Head of caudate nucleus (tissue), 42 donors: ENCODE measurements at places on chromosomes 5 and 9.

DNA sequence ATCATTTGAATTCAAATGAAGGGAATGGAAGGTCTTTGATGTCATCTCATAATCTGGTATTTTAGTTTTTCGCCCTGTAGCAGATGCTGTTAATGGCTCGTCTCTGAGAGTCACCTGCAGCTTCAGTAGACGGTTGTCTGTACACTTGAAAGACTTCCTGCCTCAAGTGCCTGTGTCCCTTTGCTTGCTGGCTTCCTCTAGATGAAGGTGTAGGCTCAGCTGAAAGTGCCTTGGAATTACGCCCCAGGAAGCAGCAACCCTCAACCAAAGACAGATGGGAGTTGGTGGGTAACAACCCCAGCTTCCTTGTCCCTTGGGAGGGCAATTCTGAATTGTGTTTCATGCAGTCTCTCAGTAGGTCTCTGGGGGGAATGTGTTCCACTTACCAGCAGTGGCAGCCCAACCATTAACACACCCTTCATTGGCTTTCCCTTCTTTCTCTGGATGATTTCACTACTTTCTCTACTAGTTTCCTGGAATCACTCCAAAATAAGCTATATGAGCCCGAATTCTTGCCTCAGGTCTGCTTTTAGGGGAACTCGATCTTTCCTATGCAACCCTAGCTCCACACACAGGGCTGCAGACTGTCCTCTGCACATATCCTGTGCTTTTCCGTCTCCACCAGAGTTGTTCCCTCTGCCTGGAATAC is 395.6 kb downstream of the DMAC1 start:
- DNase-seq = no peak

DNA sequence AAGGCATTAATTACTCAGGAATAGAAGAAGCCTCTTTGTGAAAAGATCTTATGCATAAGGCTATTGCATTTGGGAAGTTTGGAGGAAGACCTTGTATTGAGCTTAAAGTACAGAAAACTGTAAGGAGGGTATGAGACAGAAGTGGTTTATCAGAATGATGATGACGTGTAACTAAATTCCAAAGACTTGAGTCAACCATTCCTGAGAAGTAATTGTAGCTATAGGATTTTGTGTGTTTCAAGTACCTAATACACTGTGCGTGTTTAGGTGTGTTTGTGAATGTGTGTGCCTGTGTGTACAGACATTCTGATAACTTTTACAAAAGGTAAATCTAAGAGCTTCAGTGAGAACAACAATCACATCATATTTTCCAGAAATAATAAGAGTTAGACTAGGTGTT is 46.5 kb upstream of the IRX2 start:
- no peak for DNase-seq

DNA sequence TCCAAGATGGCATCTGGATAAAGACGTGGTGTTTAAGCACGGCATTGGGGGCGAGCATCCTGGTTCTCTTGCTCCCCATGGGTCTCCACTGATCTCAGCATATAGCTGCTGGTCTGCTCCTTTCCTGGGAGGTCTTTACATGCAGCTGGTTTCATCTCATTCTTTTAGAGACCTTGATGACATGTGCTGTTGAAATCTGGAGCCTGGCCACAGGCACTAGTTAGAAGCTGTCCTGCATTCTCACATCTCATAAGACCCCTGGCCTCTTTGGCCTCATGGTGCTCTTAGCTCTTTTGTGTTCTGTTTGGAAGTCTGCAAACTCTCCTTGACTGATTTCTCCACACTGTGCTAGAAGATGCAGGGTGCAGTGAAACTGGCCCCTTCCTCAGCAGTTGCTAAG is 113.0 kb downstream of the SMARCA2 start:
- DNase-seq = no peak

DNA sequence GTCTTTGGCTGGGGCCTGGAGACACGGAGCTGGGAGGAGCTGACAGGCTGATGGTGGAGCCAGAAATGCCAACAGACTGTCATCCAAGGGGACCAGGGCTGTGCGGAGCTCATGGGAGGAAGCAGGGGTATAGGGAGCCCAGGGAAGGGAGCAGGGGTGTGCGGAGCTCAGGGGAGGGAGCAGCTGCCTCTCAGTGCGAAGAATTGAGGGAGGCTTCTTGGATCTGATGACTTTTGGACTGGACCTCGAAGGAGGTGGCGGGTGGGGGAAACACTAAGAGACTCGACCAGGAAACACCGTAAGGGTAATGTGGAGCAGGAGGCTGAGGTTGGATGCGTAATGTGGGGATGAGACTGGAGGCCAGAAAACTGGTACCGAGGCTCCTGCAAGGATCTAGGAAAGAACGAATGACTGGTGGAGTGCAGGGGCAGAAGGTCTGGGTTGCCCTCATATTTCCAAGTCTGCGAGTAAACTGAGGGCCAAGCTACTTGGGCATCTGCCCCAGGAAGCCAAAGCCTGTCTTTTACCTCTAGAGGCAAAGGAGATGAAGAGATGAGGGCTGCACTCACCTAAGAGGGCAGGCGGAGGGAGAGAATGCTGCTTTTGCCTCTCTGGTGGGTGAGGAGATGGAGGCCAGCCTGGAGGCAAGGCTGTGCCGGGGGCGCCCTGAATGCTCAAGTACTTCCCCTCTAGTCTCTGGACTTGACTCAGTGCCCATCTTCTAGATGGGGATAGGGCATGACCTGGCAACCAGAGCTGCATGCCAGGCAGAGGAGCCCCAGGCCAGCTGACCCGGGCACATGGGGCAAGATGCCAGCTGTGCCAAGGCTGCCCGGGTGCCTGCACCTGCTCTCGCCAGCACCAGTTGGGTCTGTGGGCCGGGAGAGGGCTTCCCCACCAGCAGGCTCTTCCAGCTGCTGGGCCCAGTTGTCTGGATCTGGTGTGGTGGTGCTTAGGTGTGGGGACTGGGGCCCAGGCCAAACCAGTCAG is 2.3 kb downstream of the PTGS1 start:
- DNase-seq = no peak

DNA sequence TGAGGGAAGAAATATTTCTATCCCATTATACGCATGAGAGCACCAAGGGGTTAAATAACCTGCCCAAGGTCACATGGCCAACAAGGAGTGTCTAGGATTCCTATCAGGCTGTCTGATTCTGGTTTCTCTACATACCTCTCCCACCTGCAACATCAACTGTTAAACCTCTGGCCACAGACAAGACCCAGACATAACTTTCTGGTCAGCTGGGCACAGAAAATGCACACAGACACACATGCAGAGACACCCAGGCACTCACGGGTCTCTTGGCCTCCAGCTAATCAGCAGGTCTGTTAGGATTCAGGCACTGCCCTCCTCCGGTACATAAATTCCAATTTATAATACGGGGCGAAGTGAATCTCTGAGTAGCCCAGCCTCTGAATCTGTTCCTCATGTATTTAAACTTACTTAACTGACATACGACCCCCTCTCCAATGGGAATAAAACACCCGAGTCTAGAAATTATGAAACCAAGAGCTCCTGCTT is 1.5 kb downstream of the SEPTIN8 start:
- no peak for DNase-seq

DNA sequence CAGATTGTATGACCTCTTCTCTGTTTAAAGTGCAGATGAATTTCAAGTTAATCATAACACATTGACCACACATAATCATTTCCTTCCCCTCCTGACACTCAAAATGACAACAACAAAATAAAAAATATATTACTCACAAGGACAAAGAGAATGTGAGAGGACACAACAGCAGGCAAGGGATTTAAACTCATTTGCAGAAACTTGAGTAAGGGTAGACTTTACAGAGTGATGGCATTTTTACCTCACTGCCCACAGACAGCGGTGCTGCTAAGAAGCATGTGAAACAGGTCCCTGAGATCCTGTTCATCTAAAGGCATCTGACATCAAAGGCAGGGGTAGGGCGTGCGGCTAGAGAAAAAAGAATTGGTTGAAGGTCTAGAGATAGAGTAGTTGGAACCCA is 99.0 kb downstream of the TRIM36 start:
- DNase-seq = no peak

DNA sequence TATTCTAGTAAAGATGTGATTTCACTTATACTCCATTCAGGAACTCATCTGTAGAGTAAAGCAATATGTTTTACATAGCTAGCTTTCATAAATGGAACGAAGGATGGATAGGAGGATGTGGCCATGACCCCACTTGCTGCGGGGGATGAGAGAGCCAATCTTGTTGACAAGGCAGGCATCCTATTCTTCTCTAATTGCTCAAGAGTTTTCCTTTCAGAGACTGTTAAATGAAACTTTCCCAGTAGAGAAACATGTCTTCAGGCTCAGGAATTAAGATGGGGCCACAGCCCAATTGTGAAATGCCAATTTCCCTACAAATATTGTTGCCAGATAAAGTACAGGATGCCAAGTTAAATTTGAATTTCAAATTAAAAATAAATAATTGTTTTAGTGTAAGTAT is 196.2 kb upstream of the TUT7 start:
- DNase-seq = no peak

GRCh38 chr5:123170816-123171215 is 81.8 kb downstream of the PRDM6 start:
- no peak for DNase-seq

DNA sequence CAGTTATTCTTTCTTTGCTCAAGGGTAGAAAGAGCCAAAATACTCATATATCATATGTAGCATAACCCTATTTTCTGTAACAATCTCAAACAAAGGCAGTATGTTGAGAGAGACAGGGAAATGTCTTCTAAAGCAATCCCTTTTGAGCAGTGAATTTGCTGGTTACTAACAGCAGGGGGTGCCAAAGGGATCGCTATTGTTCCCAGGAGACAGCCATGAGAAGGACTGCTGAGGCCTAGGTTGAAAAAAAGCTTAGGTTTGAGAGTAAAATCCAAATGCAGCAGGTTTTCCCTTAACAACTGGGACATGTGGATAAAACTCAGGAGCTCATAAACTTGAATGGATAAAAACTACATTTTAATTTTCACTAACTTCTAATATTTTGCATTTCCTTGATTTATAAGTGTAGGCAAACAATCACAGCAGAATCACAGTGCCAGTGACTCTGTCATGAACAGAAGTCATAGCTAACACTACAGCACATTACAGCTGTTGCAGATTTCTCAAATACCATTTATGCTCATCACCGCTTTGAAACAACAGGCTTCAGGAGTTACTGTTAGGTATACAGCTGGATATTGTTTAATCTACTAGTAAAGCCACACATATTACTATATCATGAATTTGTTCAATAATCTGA is 148.4 kb downstream of the MAPKAP1 start:
- DNase-seq = peak; percentile 53

DNA sequence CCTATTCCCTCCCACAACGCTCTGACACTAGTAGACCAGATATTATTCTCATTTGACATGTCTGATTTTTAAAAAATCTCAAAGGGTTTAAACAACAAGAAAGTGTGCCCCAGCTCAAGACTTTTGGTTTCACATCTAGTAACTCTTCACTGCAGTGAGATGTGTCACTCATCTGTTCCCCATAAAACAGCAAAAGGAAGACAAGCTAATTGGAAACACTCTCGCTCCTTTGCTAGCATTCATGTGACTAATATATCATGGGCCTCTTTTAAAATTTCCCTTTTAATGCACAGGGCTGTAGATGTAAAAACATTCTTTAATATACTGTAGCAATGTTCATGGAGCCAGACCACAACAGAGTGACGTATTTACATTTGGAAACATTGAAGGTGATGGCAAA is 372.6 kb downstream of the ZNF608 start:
- DNase-seq = no peak

DNA sequence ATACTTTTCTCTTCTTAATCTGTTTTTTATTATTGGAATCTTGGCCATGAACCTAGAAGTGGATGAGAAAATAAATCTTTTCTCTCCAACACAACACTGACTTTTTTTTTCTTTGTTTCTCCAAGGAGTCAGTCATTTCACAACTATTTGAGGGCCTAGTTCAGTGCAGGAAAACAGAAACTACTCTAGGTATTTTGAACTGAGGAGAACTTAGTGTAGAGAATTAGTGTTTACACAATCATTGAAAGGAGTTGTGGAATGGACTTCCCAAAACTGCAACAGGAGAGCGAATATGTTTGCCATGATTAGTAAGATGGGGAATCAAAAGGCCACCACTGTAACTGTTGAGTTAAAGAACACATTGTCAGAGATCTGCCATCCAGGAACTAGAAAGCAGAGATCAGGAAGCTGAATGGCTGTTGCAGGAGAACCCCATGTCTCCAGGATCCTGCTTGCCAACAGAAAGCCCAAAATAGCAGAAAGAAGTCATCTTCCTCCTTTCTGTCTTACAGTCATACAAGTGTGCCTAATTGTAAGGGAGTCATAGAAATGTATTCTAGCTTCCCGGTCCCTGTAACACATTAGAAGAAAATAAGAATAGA is 20.3 kb upstream of the PCDH1 start:
- no peak for DNase-seq

- DNase-seq = no peak
Measured at GRCh38 chr5:10246761-10247160, 2.9 kb downstream of the ATPSCKMT start.

DNA sequence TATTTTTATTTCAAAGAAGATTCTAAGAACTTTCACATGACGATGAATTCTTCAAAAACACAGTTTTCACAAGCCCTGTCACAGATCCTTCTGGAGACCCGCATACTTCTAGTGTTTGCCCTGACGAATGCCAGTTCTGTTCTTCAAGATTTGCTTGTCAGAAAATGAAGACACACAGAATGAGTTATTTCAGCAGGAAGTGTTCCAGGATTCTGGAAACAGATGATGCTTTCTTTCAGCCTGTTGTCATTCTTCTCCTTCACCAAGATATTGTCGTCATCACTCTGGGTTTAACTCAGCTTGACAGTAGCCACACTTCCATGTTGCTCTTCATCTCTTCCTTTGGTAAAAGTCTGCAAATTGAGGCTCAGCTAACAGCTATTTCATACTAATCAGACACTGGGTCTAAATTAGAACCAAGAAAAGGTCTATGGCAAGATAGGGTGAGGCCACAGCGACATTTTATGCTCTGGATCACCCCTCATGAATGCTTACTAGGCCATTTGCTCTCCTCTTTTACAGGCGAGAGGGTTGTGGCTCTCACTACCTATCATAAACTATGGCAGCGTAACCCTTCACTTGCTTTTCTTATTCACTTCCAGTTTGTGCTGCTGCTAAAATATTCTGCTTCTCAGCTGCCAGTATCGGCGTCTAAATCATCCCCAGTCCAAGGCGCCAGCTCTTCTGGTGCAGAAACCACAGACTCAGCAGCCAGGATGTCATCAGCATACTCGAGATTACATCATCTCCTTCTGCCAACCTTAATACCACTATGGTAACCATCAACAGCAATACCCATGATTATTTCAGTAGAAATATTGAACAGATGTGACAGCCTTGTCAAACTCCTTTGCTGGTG is 159.6 kb upstream of the TBCA start:
- no peak for DNase-seq

GRCh38 chr5:133859073-133859472 is 109.4 kb downstream of the C5orf15 start:
- no peak for DNase-seq

- DNase-seq = no peak
Measured at GRCh38 chr5:112156211-112156610, 262.9 kb downstream of the EPB41L4A start.

DNA sequence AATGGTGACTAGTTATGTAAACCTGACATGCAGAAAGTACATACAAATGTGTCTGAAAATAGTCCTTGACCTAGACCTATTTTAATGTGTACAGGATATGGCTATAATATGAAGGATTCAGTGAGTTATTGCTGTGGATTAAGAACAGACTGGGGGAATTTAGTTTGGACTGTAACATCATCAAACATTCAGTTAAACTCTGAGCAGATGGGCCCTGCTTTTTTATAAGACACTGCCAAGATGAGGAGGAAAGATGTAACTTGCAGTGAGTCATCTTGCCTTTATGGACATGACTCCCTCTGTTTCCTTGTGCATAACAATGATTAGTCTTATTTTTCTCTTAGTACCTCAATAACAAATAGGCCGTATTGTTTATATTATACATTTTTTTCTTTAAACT is 12.2 kb downstream of the PPP3R2 start:
- DNase-seq = no peak
